ENCODE measurements at places on chromosomes 2 and 18. TPM values are rescaled to one million over a fixed set of nuclear protein-coding genes. Genes with fewer than 3 reads are reported as not detected.

HS1BP3 gene
- 7.1 TPM for total RNA-seq

GRCh38 chr2:148103946-148104345, 83.1 kb downstream of the MBD5 start:
- no peak for DNase-seq

DNA sequence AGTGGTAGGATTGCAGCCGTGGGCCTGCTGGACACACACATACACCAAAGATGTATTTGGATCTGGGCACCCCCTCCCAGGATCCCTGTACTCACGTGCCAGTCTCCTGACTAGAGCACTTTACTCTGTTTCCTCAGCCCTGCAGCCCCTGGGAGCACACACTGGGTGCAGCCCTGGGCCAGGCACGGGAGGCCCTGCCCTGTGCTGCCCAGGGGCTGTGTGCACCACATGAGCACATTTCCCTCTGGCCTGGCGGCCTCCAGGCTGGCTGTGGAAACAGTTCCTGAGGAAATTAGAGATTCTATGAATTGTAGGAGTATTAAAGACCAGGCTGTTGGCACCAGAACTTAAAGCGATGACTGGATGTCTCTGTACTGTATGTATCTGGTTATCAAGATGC, 45.4 kb downstream of the BCL2L11 start:
- no peak for DNase-seq

- no peak for DNase-seq
Measured at GRCh38 chr2:178199334-178199733, 5.0 kb downstream of the OSBPL6 start.

Data from activated CD4-positive, alpha-beta T cell treated with anti-CD3 and anti-CD28 coated beads, Interleukin-2, amount 10 ng/mL, durations not matched to agents 24 days and 14 days (primary cell).